ENCODE measurements at places on chromosomes 1 and 21.

GRCh38 chr1:67261680-67262079 lies 46.0 kb upstream of the IL12RB2 start:
- no peak for DNase-seq

DNA sequence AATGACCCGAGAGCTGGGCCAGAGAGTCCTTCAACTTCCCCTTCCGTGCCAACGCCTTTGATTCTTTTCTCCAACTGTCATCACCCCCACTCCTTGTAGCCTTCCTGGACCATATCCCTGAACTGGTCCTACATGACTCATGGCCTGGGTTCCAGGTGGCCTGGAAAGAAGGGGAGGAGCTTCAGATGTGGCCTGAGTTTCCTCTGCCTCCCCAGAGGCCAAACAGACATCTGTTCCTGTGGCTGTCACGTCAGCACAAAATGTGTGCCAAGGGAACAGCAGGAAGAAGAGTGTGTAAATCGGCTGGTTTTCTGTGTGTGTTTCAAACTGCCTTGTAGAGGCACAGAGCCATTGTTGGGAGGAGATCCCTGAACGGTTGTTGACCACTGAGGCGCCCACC lies 24.9 kb upstream of the KIRREL1 start:
- DNase-seq, result no peak

DNA sequence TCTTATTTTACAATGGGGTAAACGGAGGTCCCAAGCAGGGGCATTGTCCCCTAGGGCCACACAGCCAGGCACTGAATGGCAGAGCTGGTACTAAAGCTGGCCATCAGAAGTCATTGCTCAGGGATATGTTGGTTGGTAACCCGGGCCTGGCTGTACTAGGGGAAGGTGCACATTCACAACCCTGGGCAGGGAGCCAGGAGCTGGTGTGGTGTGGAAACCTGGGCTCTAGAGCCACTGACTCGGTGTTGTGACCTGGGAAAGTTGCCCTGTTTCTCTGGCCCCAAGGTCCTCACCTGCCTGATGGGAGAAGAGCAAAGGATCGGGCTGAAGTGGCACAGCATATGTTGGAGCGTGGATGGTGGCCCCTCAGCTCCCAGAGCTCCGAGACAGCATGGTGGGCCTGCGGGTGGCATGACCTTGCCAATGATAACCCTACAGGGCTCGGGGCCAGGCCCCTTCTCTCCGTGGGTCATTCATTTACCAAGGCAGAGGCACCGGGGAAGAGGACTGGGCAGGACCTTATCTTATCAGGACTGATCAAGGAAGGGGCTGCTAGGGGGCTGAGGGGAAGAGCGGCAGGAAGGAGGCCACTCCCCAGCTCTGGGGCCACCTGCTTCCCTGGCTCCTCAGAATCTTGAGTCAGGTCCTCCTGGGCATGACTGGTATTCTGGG lies 274.1 kb downstream of the TRABD2B start:
- DNase-seq, result no peak

- no peak for DNase-seq
Measured at GRCh38 chr1:233356705-233356987, 29.1 kb downstream of the MAP3K21 start.

GRCh38 chr1:207992677-207993236 lies 81.8 kb upstream of the CD34 start:
- no peak for DNase-seq

DNA sequence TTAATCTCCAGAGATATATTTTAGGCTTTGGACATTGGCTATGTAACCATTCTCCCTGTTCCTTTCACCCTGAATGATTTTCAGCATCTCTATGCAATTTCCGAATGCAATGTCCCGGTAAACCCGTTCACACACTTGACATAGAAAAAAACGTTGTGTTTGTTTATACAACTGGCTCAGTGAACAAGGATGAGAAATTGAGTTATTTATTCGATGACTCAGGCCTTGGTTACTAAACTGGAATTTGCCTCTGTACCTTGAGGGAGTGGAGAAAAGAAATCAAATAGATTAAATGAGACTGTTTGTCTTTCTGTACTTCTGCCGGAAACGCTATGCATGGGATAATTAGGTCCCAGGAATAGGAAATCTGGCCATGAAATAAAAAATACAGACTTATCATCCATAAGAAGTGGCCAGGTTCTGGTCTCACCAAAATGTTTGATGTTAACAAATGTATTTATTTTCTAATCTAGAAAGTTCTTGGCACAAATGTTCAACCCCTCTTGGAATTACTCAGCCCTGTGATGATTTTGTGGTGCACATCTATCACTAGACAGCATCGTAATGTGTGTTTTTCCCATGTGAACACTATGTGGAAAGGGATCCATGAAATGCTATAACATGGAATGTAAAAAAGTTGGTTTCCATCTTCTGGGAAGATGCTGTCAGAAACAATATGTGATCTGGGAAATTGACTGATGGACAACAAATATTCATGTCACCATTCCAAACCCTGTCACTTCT lies 253.9 kb downstream of the DUSP10 start:
- DNase-seq, result no peak

DNA sequence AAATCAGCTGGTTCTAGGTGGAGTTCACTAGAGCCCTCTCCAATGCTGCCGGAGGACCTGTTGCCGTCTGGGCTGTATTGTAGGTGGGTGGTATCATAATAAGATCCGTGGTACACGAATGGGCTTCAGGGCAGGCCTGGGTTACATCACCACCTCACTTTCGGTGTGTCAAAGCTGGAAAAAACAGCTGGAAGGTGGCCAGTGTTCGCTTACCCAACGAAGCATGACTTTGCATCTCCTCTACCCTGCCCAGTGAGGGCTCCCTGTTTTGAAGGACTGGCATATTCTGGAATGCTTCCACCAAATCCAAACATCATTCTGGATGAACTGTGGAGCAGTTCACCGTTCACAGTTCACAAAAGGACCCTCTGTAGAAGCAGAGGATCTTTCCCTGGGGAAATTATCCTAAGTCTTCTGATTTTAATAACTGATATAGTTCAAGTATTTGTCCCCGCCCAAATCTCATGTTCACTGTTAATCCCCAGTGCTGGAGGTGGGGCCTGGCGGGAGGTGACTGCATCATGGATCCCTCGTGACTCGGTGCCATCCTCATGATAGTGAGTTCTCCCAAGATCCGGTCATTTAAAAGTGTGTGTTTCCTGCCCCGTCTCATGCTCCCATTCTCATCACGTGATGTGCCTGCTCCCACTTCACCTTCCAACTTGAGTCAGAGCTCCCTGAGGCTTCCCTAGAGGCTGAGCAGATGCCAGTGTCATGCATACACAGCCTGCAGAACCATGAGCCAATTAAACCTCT lies 429.0 kb downstream of the KIF26B start:
- no peak for DNase-seq

- DNase-seq, result no peak
Measured at GRCh38 chr21:15289896-15290841, 225.4 kb upstream of the NRIP1 start.

DNA sequence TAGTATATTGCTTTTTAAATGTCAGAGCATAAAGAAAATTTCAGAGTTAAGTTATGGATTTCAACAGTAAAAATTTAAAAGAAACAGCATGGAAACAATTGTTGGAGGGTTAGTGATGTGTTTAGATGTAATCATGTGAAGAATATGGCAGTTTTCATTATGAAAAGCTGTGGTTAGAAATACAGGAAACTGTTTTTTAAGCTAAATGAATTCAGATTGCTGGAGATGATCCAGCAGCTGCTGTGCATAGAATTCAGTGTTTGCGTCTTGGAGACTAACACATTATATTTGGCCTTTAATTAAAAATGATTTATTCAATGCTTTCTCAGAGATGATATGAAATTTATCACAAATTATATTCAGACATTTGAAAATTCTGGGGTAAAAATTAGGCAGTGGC lies 273.6 kb upstream of the LRRC7 start:
- DNase-seq, result no peak

DNA sequence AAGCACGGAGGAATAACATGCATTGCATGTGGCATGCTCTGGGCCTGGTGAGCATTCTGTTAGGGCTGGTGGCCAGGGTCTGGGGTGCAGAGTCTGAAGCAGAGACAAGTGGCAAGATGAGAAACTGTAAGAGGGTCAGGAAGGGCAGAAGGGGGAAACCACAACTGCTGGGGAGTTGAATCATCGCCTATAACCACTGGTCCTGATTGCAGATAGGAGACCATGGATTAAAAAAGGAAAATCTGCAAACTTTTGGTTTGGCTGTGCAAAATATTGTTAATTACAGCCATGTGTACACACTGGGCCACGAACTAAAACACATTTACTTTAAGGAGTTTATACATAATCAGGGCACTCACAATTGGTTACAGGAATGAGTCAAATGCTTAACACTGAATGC lies 76.6 kb downstream of the TGFBR3 start:
- no peak for DNase-seq

DNA sequence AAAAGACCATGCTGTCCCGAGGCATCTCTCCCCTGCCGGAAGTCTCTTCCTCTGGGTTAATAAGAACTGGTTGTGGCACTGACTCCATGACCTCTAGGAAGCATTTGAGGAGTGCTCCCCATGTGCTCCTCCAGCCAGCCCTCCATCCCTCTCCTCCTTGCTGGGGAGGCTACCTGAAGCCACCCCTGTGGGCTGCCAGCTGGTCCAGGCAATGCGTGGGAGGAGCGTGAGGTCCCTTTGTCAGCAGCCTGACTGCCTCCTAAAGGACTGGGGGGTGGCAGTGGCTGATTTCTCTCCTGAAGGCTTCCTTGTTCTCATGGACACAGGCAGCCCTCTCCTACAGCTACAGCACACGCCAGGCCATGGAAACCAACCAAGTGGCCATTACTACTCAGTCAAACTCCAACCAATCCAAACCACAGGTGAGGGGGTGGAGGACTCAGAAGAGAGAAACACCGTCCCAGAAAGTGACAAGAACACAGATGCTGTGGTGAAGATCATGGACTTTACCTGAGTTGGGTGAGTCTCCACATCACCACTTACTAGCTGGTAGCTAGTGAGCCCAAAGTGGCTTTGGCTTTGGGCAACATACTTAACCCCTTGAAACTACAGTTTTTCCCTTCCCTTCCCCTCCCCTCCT lies 35.2 kb downstream of the NENF start:
- DNase-seq, result no peak

GRCh38 chr1:66393586-66394287 lies 140.2 kb upstream of the SGIP1 start:
- DNase-seq, result no peak

DNA sequence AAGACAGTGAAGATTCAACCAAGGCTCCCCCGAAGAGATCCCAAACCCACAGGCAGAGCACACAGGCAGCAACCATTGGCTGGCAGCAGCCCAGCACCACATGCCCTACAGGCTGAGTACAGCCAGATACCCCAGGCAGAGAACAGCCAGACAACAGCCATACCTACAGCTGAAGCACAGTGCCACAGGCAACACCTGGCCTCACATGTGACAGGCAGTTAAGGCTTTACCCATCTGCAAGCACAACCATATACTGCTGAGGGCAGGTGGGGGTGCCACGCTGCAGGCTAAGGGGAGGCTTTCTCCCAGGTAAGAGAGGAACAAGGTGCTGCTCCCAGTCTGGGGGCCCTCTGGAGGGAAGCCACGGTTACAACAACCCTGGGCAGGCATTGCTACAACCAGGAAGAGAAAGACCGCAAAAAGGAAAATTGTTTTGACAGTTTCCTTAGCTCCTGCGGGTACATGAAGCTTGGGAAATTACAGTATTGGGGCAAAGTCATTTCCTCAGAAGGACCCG lies 12.3 kb downstream of the CHIT1 start:
- DNase-seq, result no peak

GRCh38 chr1:225474986-225475820 lies 47.4 kb upstream of the LBR start:
- no peak for DNase-seq

- no peak for DNase-seq
Measured at GRCh38 chr1:59484096-59484495, 187.2 kb downstream of the FGGY start.

DNA sequence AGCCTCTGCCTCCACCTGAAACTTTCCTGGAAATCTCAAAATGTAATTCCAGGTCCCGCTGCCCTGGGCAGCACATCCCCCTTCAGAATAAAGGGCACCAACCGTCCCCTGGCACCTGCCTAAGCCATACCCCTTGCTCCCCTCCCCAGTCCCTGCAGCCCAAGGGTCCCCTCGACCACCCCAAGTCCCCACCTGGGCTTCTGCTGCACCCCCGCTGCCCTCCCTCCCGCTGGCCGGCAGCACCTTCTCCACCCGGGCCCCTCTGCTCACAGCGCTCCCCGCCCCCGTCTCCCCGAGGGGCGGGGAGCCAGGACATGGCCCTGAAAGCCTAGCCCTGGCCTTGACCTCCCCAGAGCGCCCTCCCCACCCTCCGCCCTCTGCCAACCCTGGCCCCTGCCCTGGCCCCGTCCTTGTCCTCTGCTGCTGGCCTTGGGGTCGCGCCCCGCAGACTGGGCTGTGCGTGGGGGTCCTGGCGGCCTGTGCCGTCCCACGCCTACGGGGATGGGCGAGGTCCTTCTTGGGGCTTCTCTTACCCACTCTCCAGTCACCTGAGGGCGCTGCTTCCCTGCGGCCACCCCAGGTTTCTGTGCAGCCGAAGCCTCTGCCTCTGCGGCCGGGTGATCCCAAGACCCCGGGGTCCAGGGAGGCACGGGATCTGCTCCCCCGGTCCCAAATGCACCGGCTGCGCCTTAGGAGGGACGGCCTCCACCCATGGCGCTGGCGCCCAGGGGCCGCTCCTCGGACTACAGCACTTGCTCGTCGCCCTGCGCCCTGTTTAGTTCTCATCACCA lies 41.7 kb downstream of the WDR4 start:
- DNase-seq, result no peak

DNA sequence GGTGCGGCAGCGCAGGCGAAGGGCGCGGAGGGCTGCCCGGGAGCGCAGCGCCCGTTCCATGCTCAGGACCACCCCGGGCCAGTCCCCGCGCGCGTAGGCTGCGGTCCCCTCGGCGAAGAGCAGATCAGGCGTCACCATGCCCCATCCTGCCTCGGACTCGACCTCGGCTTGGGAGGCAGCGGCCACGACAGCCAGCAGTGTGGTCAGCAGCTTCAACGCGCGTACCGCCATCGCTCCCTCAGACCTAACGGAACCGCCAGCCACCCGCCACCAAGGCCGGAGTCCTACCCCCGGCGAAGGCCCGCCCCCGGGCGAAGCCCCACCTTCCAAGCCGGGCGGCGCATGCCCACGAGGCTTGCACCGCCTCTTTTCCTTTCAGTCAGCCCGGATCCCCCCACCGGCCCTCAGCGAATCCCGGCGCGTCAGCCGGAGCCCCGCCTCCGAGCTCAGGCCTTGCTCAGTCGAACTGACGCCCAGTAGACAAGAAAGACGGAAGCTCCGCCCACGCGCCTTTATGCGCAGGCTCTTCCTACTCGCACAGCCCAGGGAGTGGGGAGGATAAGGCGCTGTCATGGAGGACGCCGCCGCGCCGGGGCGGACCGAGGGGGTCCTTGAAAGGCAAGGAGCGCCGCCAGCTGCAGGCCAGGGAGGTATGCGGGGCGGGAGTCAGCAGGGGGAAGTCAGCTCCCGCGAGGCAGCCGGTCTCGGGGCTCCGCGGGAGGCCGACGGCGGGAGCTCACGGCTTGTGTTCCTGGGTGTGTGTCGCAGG lies at the start of the genes C1orf50 and P3H1:
C1orf50 (plus strand) TSS at position 509 of the 769 bp plus-strand sequence; CDS start at position 572, 63 bp downstream.
P3H1 (minus strand) TSS at position 288 of the 769 bp plus-strand sequence; CDS start at position 231, 57 bp downstream.
- DNase-seq, result peak; percentile 100
